ENCODE measurements at places on chromosomes 7 and 10.
A peak's percentile ranks its signal among the peaks of the same experiment; 100 is the strongest.

DNA sequence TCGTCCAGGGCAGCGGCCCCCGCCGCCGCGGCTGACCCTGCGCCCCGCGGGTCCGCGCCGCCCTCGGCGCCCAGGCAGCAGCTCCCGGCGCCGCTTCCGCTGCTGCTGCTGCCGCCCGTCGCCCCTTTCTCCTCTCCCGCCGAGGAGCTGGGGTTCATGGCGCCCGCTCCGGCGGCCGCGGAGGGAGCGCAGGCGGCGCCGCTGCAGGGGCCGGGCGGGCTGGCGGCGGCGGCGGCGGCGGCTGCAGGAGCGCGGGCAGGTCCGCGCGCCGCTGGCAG lies 286 bp downstream of the DGKI start:
- no peak for DNase-seq

DNA sequence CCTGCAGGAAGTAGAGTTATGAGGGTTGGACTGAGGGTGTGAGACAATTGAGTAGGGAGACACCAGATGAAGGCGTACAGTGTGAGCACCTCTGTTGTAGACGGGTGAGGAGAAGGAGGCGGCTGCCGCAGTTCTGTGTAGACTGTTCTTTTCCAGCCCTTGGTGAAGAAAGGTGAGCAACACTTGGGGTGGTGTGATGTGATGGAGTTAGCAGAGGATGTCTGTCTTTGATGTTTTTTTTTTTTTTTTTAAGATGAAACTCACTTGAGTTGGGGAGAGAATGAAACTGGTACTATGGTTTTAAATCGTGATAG lies 42.8 kb upstream of the RNF216 start:
- peak; percentile 77 for DNase-seq

- DNase-seq: peak; percentile 47
Measured at GRCh38 chr7:126700807-126701604, 551.7 kb downstream of the GRM8 start.

- DNase-seq: no peak
Measured at GRCh38 chr7:155975490-155975889, 163.2 kb upstream of the SHH start.

- DNase-seq: no peak
Measured at GRCh38 chr10:14244801-14245211, 85.9 kb downstream of the FRMD4A start.

- no peak for DNase-seq
Measured at GRCh38 chr10:59868696-59869593, 37.4 kb downstream of the CCDC6 start.

DNA sequence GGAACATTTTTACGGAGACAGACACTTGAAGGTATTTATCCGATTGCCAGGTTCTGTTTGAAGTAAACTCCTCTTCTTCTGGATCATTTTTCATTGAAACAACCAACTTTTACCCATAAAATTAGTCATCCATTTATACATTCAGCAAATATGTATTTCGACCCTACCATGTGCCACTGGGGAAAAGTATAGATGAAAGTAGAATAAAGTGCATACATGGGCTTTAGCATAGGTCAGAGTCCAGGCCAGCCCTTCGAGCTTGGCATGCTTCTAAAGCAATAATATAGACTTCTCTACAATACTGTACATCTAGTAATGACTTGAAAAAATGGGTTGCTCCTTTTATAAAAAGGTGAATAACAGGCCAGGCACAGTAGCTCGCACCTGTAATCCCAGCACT lies 10.1 kb downstream of the SLC25A16 start:
- DNase-seq: no peak
